ENCODE measurements at places on chromosomes 2 and 18. TPM values are rescaled to one million over a fixed set of nuclear protein-coding genes. Genes with fewer than 3 reads are reported as not detected.

Gene ZC3H15
- total RNA-seq, result 64.8 TPM

Gene TMEM247
- total RNA-seq, result not detected

Gene FNDC4
- 12.5 TPM for total RNA-seq

Gene ANO7
- 0.79 TPM for total RNA-seq

Gene PRKAG3
- not detected for total RNA-seq

Gene ITGA4
- total RNA-seq, result 3.6 TPM

Gene MPV17
- total RNA-seq, result 73.2 TPM

Gene AQP4
- not detected for total RNA-seq

Gene ZNF804A
- total RNA-seq, result 0.05 TPM

Gene CCDC74A
- 12.1 TPM for total RNA-seq

Gene ITGAV
- total RNA-seq, result 61.0 TPM

Gene TACR1
- not detected for total RNA-seq

Gene FLACC1
- total RNA-seq, result not detected

Gene MC5R
- total RNA-seq, result not detected

Gene RAB11FIP5
- total RNA-seq, result 25.2 TPM

Gene POU3F3
- not detected for total RNA-seq

Gene KLHL41
- not detected for total RNA-seq

Gene TAF1B
- total RNA-seq, result 4.4 TPM

Gene SLC5A7
- not detected for total RNA-seq

Gene CGREF1
- total RNA-seq, result 0.70 TPM

Gene LOXL3
- total RNA-seq, result 0.56 TPM

Gene GALR1
- total RNA-seq, result not detected

Gene CNRIP1
- total RNA-seq, result 0.33 TPM

Gene UBXN2A
- total RNA-seq, result 12.7 TPM

Gene GAD1
- total RNA-seq, result not detected

Gene IL36G
- total RNA-seq, result 15.7 TPM

Gene CTDSP1
- total RNA-seq, result 72.9 TPM

Gene CRYBA2
- total RNA-seq, result not detected

Gene TPO
- total RNA-seq, result not detected

Gene COL6A3
- total RNA-seq, result 55.6 TPM

Gene ZNF892
- 2.5 TPM for total RNA-seq

Gene RGPD3
- total RNA-seq, result 0.09 TPM

Gene DNAJC5G
- total RNA-seq, result not detected

Gene ANKRD62
- total RNA-seq, result not detected

Gene ACADL
- 0.28 TPM for total RNA-seq

Gene DSG1
- total RNA-seq, result 48.9 TPM

Gene D2HGDH
- 21.9 TPM for total RNA-seq

Gene CIB4
- total RNA-seq, result not detected

Gene CHRNA1
- not detected for total RNA-seq

Gene PLB1
- total RNA-seq, result 2.2 TPM

Gene CCDC148
- total RNA-seq, result 0.14 TPM

Gene HOXD13
- total RNA-seq, result not detected

Gene TSPYL6
- not detected for total RNA-seq

Gene UGT1A3
- total RNA-seq, result not detected

Gene SERPINB4
- 5.0 TPM for total RNA-seq
